ENCODE measurements at places on chromosomes 1 and 21.
A peak's percentile ranks its signal among the peaks of the same experiment; 100 is the strongest.

- no peak for DNase-seq
Measured at GRCh38 chr1:164961715-164962114, 394.8 kb downstream of the LMX1A start.

GRCh38 chr1:225877580-225877979 lies 4.6 kb downstream of the TMEM63A start:
- no peak for DNase-seq

GRCh38 chr1:39795651-39796050 lies 7.0 kb upstream of the BMP8B start:
- DNase-seq, result no peak

DNA sequence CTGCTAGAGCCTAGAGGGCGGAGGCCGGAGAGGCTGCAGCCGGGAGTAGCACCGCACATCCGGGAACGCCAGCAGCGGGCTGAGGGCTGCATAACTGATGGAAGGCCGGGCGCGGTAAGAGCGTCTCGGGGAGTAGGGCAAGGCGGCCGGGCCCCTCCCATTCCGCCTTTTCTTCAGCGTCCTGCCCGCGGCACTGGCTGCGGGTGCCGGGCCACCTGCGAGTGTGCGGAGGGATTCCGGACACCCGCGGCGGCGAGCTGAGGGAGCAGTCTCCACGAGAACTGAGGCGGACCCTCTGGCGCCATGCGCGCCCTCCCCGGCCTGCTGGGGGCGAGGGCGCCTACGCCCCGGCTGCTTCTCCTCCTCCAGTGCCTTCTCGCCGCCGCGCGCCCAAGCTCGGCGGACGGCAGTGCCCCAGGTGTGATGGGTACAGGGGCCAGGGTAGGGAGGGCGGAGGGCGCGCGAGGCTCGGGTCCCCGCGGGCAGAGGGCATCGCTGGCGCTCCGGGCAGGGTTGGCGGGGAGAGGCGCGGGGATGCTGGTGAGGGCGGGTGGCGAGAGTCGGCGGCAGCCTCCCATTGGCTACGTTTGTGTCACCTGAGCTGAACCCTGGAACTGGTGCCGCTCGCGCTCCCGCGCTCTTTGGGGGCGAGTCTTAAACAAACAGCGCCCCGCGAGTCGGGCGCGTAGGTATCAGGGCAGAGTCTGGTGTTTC lies 334.4 kb downstream of the SRGAP2C start:
- peak; percentile 60 for DNase-seq

- no peak for DNase-seq
Measured at GRCh38 chr1:178341261-178341956, 155.4 kb downstream of the CLEC20A start.

GRCh38 chr1:3314491-3315381 lies 139.7 kb upstream of the ARHGEF16 start:
- no peak for DNase-seq

- DNase-seq, result no peak
Measured at GRCh38 chr1:230747890-230748800, 957 bp downstream of the CAPN9 start.

- no peak for DNase-seq
Measured at GRCh38 chr21:14857529-14857928, 207.3 kb downstream of the NRIP1 start.

GRCh38 chr1:7989762-7990428 lies 28.4 kb downstream of the PARK7 start:
- DNase-seq, result no peak

- DNase-seq, result no peak
Measured at GRCh38 chr1:14466006-14466405, 132.5 kb upstream of the KAZN start.

GRCh38 chr1:173093691-173094445 lies 43.1 kb upstream of the TNFSF18 start:
- no peak for DNase-seq

DNA sequence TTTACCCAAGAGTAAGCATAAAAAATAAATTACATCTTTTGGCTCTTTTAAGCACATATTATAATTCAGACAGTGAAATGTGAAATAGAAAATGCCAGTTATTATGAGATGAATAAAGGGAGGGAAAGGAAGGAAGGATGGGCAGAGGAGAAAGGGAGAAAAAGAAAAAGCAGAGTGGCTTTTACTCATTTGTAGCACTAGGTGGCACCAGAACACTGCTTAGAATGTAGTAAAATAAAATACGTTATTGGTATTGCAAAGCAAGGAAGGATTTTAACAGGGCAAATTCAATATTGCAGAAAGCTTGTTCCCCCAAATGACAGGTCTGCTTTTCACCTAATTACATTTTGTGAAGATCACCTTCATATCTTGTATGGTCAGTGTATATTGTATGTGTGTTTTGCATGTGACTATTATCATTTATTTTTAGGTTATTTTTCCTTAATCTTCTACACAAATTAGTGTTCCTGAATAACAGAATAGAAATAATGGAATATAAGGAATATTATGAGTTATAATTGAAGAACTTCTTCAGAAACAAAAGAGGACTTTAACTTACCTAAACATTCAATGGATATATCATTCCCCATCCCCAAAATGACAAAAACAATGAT lies 9.1 kb upstream of the PCNX2 start:
- no peak for DNase-seq

GRCh38 chr1:61052395-61053225 lies 29.8 kb upstream of the NFIA start:
- no peak for DNase-seq

DNA sequence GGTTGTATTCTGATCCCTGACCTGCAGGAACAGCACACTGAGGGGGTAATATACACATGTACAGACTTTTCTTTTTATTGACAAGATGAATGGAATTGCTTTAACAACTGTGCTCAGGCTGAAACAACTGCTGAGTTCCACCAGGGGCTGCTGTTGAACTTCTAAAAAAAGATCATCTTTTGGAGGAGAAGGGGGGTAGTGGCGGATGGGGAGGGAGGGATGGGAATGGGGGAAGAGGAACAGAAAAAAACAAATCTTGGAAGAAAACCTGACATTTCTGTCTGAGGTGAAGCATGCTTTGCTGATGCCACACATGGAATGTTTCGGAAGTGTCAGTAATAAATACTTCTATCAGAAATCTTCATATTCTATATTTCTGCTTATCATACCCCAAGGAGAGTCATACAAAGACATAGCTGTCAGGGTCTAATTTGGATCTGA lies 75.0 kb downstream of the RWDD3 start:
- no peak for DNase-seq

DNA sequence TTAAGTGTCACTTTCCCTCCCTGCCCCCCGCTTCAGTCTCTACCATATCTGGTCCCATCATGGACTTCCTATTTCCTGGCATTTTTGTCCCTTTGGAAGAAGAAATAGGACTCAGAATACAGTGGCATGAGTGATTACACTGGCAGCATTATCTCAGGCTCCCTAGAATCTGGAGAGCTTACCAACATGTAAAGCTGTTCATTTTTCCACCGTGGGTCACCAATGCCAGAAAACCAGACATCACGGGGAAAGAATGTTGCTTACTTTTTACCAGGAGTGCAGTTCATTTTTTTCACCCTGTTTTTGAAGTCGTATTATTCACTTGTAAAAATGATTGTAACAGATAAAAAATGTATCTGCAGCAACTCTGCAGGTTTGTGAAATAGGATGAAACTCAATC lies 44.8 kb downstream of the BACH1 start:
- DNase-seq, result no peak

DNA sequence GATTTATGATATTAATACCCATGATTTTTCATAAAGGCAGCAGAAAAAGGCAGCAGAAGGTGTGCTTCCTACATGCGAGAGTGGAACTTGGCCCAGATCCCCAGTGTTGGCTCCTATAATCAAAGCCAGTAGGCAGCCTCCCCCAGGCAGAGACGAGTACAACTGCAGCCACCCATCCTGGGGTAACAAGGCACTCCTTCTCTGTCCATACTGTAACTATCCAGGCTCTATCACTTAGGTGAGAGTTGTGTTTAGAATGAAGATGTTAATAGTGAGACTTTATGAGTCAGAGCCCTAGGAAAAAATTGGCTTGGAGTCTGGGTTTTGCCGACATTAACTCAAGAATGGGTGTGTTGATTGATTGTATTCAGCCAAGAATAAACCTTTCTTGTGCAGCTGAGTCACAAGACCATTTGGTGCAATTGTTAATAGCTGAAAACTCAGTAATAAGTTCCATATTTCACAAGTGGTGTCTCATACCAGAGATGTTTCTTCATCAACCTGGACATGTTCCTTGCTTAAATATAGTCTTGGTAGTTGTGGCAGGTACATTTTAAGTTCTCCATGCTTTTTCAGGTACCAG lies 322.3 kb downstream of the DUSP10 start:
- no peak for DNase-seq

GRCh38 chr1:164263540-164263939 lies 295.4 kb upstream of the PBX1 start:
- DNase-seq, result no peak

GRCh38 chr1:155454096-155454495 lies 108.5 kb downstream of the ASH1L start:
- DNase-seq, result no peak

DNA sequence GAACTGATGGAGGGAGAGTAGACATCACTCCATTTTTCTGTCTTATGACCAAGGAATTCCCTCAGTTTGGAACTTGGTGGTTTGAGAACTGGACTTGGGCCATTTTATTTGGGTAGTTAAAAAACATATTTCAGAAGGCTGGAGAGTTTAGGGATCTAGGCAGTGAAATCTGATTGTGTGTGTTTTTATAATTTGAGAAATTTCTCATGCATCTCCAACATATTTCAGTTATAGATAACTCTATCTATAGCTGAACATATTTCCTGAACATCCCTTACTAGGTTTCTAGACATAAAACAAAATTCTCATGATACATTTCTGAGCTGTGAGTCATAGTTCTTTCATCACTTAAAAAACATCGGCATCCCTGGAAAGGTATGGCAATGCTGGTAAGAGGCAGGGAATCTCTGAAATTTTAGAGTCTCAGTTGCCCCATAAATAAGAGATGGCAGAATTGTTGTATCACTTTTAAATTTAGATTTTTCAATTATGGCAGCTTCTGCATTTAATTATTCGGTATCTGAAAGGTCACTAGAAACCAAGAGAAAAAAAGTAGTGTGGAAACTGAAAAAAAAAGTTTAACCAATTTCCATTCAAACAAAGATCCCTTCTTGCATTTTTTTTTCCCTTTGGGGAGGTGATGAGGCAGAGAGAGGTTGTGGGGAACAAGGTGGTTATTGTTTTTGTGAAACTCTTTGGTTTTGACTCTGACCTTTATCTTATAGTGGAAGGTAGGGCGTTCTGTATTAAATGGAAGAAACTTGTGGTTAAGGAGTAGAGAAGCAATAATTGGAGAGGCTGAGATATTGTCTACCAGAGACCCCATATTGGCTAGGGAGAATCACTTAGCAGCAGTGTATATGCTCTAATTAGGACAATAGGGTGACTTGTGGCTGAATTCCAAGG lies 102.9 kb downstream of the FASLG start:
- DNase-seq, result no peak

DNA sequence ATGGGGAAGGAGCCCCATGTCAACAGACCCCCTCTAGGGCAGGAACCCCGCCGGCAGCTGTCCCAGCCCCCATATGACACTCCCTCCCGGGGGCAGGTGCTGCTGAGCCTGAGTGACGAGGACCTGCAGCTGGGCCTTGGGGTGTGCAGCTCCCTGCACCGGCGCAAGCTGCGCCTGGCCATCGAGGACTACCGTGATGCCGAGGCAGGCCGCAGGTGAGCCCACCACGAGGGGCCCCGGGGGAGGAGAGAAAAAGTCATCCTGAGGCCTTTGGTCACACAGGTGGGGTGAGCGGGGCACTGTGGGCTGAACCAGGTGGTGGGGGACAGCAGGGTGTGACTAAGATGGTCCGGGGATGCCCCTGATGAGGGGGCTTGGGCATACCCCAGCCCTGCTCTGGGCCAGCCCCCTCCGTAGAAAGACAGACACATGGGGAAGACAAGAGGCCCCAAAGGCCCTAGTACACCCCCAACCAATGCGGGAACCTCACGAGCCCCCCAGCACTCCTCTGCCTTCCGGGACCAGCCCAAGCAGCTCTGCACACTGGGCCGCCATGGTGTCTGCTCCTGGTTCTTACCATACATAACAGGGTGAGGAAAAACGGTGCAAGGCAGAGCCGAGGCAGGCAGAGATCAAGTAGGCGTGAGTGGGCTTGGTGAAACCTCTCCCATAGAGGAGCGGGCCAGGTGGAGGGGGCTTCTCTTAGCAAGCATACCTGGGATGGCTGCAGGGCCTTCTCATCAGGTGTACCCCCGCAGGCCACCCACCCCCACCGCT lies 58.6 kb upstream of the TMEM51 start:
- no peak for DNase-seq

- no peak for DNase-seq
Measured at GRCh38 chr1:32901823-32902534, 790 bp upstream of the TMEM54 start.

DNA sequence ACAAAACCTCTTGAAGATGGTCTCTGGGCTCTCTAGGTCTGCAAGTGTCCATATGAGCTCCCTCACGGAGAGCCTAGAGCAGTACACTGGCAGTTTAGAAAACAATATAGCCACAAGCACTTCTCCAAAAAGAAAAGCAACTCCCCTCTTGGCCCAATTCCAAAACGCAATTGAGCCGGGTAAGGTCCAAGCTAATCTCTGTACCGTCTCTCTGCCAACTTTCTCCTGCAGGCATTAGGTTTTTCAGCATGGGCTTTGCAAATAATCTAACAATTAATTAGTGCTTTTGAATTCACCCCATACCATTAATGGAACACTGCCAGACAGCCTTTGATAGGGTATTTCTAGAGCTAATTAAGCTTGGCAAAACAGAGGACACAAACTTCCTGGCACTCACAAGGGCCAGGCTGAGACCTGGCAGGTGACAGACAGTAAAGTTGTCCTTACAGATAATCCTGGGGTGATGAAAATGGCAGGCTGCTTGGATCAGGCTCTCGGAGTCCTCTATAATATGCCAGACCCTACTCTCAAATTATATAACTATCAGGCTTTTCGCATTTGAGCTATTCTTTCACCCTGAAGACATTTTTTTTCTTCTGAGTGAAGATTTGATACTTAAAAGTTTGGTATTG lies 39.8 kb downstream of the TGFBR3 start:
- no peak for DNase-seq

DNA sequence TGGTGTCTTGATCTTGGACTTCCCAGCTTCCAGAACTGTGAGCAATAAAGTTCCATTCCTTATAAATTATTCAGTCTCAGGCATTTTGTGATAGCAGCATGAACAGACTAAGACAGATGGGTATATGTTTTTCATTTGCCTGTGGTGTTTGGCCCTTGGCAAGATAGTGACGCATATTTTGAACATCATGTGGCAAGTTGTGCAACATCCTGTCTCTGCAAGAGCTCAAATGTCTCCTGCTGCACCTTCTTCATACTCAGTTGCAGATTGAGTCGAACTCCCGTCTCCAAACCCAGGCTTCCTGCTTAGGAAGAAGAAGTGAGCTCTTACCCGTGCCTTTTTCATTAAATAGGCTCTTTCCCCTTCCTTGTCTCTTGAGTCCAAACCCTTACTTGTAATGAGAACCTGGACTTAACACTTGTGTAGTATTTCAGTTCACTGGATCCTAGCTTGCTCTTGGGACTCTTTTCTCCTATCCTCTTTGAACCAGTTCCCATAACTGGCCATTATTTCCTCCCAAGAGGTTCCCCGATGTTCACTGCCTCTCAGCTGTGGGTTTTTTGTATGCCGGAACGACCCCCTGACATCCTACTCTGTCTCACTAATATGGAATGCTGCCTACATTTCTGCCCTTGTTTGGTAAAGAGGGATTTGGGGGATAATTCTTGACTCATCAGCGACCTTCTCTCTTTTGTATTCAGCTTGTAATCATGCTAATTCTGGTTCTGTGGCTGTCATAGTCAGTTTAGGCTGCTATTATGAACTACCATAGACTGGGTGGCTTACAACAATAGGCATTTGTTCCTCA lies 125.0 kb upstream of the KCNK2 start:
- DNase-seq, result no peak

Data from stimulated activated CD8-positive, alpha-beta memory T cell treated with anti-CD3 and anti-CD28 coated beads, Interleukin-15, amount 100 ng/mL, for 24 hours (primary cell).